ENCODE measurements at places on chromosomes 5 and 9. TPM values are rescaled to one million over a fixed set of nuclear protein-coding genes. Genes with fewer than 3 reads are reported as not detected.

Gene CDC14B
- total RNA-seq, result 15.5 TPM

Gene FOXD1
- total RNA-seq, result 10.7 TPM

Gene TAF11L5
- not detected for total RNA-seq

Gene DAB2IP
- 20.1 TPM for total RNA-seq

Gene PRUNE2
- 6.2 TPM for total RNA-seq

Gene LARP1
- total RNA-seq, result 64.7 TPM

Gene GAPT
- total RNA-seq, result not detected

Gene LIFR
- total RNA-seq, result 79.9 TPM

Gene OLFM1
- total RNA-seq, result 2.9 TPM

Gene RANBP17
- total RNA-seq, result 18.2 TPM

Gene MEIKIN
- not detected for total RNA-seq

Gene MRPS27
- 60.9 TPM for total RNA-seq

Gene MZB1
- total RNA-seq, result not detected

Gene SPAG8
- 0.55 TPM for total RNA-seq

Gene TAF1L
- not detected for total RNA-seq

Gene IL4
- not detected for total RNA-seq

Gene EQTN
- not detected for total RNA-seq

Gene INSL4
- total RNA-seq, result not detected

Gene SLC45A2
- total RNA-seq, result not detected

Gene TMEM215
- total RNA-seq, result not detected

Gene PSAT1
- 90.3 TPM for total RNA-seq

Gene ELAVL2
- total RNA-seq, result under 0.01 TPM

Gene SLC34A3
- not detected for total RNA-seq

Gene CCDC183
- total RNA-seq, result 0.32 TPM

Gene PCDHGA3
- total RNA-seq, result 2.1 TPM

Gene PCDHA6
- total RNA-seq, result 0.60 TPM

Gene LYSMD3
- 34.3 TPM for total RNA-seq

Gene NSD1
- total RNA-seq, result 55.4 TPM

Gene ARSK
- total RNA-seq, result 24.2 TPM

Gene F2RL2
- 5.6 TPM for total RNA-seq

Gene SLC6A7
- total RNA-seq, result not detected

Gene USP20
- 11.3 TPM for total RNA-seq

Gene DOCK8
- under 0.01 TPM for total RNA-seq

Gene IL9
- not detected for total RNA-seq

All from smooth muscle cell of the umbilical artery (primary cell).